ENCODE measurements at places on chromosomes 4 and X. TPM values are rescaled to one million over a fixed set of nuclear protein-coding genes. Genes with fewer than 3 reads are reported as not detected.

Gene RNF128
- total RNA-seq, result 0.72 TPM

GRCh38 chr4:119087656-119088055, 48.0 kb upstream of the MYOZ2 start:
- no peak for DNase-seq

- DNase-seq, result peak; percentile 88
Measured at GRCh38 chr4:112523764-112524505, 8.0 kb upstream of the NEUROG2 start.

GRCh38 chr4:62285026-62285425, 1084.9 kb downstream of the ADGRL3 start:
- no peak for DNase-seq

DNA sequence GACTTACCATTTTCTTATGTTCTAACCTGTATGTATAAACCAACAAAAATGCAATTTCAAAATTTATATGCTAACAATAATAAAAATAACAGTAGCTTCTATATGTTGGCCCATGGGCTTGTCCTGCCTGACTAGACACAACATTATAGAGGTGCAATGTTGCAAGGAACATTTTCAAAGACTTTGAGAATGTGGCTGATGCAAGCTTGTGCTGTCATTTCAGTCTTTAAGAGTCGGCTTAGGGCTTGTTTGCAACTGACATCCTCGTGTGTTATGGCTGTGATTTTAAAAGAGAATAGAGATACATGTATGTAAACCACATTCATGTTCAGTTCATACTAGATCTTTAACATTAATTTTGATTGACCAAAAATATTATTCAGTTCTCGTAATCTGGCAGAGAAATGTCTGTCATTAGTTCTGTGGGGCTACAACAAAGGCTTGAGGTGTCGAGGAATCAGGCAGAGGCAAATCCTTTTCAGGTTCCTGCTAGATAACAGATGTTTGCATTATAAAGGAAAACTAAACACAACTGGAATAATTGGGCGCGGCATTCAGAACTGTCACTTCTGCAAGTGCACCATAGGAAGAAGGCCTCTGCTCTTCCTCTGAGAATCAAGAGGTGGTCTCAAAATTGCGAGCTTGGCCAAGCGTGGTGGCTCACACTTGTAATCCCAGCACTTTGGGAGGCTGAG, 13.1 kb downstream of the TMSB4X start:
- no peak for DNase-seq

Measured in osteoblast (primary cell).